ENCODE measurements at places on chromosomes 13 and 19. TPM values are rescaled to one million over a fixed set of nuclear protein-coding genes. Genes with fewer than 3 reads are reported as not detected.

APOE gene
- 4.9 TPM for total RNA-seq

APLP1 gene
- total RNA-seq: 5.3 TPM

KMT2B gene
- total RNA-seq: 20.0 TPM

IRGC gene
- not detected for total RNA-seq

CCDC70 gene
- total RNA-seq: not detected

MAST1 gene
- total RNA-seq: 0.45 TPM

ZNF442 gene
- total RNA-seq: 0.53 TPM

SLC15A1 gene
- total RNA-seq: not detected

PNMA8A gene
- total RNA-seq: 27.8 TPM

CRX gene
- total RNA-seq: not detected

SHISA7 gene
- 0.03 TPM for total RNA-seq

LYPD3 gene
- total RNA-seq: 0.94 TPM
